NCI-H1436 treated with DMSO at 0.1 percent for 48 hours (cell line): ENCODE measurements at places on chromosomes 4 and X.

DNA sequence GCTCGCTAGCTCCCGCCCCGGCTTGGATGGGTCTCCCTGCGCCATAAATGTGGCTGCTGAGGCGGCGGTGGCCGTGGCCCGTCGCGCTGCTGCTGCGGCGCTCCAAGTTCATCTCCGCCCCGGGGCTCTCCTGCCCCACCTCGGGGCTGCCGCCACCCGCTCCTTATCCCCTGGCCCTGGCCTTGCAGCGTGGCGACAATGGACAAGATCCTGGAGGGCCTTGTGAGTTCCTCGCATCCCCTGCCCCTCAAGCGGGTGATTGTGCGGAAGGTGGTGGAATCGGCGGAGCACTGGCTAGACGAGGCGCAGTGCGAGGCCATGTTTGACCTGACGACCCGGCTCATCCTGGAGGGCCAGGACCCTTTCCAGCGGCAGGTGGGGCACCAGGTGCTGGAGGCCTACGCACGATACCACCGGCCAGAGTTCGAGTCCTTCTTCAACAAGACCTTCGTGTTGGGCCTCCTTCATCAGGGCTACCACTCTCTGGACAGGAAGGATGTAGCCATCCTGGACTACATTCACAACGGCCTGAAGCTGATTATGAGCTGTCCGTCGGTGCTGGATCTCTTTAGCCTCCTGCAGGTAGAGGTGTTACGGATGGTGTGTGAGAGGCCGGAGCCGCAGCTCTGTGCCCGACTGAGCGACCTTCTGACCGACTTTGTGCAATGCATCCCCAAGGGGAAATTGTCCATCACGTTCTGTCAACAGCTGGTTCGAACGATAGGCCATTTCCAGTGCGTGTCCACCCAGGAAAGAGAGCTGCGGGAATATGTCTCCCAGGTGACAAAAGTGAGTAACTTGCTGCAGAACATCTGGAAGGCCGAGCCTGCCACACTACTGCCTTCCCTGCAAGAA is 763 bp downstream of the USP38 start:
- DNase-seq: no peak

DNA sequence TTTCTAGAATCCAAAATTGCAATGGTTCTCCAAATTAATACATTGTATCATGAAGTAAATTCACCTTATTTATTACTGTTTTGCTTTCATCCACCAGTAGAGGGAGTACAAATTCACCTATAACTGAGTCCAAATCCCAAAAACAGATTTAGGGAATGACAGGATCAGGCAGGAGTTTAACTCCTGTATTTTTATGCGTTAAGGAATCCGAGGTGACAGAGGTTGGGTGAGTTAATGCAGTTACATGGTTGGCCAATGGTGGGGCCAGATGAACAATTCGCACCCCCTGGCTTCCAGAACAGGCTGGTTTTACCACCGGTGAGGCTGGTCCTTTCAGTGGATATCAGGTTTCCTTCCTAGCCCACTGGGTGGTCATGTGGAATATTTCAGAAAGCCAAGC is 82.4 kb downstream of the MTNR1A start:
- no peak for DNase-seq

DNA sequence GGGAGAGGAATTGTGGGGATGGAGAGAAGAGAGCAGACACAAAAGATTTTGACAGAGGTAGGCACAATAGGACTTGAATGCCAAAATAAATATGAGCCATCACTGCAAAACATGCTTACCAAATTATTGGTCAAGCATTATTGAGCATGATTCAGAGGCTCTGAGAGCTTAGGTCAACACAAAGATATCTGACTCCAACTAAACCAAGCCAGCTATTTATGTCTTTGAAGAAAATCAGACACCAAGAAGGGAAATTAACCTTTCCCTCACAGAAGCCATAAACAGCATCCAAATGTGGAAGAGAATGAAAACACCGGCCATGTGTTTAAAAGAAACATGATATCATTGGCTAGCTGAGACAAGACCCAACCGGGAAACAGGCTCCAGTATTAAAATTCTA is 323.2 kb downstream of the RAB28 start:
- no peak for DNase-seq

GRCh38 chrX:95835223-95835622 is 849.4 kb upstream of the DIAPH2 start:
- DNase-seq: no peak

GRCh38 chrX:40780082-40780481 is 44.7 kb upstream of the MED14 start:
- no peak for DNase-seq

GRCh38 chrX:85084770-85085393 is 81.2 kb downstream of the APOOL start:
- DNase-seq: no peak

GRCh38 chrX:12798601-12799000 is 7.4 kb downstream of the PRPS2 start:
- no peak for DNase-seq

DNA sequence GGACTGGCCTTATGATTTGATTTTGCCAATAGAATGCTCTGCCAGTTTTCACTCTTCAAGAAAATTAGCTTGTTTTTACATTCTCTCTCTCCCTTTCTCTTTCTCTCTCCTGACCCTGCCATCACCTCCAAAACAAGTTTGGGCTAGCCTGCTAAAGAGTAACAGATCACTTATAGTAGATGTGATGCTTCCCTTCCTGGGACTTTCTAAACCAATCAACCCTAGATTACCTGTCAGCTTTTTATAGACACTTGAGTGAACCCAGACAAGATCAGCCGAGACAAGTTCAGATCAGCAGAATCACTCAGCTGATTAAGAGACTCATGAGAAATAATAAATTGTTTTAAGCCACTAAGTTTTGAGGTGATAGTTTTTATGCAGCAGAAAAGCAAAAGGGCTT is 521.2 kb downstream of the ANKRD50 start:
- no peak for DNase-seq

DNA sequence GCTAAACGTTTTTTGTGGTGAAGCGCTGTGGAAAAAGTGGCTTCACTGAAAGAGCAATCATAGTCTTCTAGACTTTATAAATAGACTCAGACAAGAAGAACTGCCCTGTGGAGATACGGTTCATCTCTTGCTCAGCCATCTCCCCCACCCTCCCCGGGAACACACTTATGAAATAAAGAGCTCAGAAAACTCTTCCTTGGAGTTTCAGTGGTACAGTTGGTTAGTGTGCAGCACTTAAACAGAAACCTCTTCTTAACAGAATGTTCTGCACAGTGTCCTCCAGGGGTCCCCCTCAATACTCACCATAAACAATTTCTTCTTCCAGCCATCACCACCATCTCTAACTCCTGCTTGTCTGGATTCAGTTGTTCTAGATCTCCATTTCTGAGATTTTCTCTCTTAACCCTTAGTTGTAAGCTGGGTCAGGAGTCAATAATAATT is 313.0 kb downstream of the ARHGAP10 start:
- DNase-seq: no peak

- no peak for DNase-seq
Measured at GRCh38 chr4:122636697-122637096, 15.8 kb upstream of the IL21 start.

GRCh38 chr4:118869808-118870342 is 18.8 kb upstream of the SYNPO2 start:
- no peak for DNase-seq

GRCh38 chr4:95472534-95472933 is 76.2 kb downstream of the UNC5C start:
- DNase-seq: no peak

DNA sequence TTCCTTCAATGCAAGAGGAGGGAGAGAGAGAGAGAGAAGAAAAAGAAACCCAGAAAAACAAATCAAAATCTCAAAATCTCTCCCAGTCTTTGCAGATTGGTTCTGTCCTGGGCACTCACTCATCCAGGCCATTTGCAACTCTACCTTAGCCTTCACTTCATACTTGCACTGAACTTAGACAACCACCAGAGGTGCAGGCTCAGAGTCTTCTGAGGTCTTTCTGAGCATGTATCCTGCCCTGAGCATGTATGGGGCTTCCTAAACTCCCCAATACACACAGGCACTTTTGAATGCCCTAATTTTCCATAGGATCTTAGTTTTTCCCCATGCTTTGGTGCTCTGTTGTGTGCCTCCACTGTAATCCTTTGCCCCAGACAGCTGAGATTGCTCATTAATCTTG is 2.9 kb downstream of the CFI start:
- no peak for DNase-seq

GRCh38 chrX:39576041-39576872 is 521.5 kb downstream of the BCOR start:
- DNase-seq: no peak

DNA sequence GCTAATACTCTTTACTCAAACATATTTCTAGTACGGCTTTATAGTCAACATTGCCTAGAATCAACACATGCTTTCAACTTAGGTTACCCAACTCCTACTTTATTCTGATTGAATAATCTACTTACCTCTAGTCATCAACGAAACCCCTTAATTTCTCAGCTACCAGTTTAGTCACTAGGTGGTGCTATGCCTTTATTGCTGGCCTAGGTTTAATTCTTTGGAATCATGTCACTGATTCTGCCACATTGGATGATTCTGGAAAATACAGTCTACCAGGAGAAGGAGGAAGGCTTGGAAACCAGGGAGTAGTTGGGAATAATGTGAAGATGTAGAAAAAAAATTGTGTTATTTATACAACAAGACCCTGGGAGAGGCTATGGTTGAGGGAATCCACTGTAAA is 167.7 kb downstream of the DCAF12L2 start:
- DNase-seq: no peak

DNA sequence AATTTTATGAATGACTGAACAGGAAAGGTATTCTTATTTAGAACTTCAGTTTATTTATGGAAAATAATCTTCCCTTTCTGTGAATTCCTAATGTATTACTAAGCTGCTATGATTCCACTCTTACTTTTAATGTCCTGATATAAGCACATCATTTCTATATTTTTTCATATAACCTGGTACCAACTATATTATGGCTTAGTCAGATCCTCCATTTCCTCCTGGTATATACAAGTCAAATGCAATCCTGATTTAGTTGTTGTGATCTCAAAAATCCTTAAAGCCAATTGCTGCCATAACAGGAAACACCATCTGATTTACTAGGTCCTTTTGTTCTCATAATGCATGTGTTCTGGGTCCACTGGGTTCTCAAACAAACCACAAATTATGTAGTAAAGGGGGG is 26.8 kb downstream of the TRMT2B start:
- no peak for DNase-seq

DNA sequence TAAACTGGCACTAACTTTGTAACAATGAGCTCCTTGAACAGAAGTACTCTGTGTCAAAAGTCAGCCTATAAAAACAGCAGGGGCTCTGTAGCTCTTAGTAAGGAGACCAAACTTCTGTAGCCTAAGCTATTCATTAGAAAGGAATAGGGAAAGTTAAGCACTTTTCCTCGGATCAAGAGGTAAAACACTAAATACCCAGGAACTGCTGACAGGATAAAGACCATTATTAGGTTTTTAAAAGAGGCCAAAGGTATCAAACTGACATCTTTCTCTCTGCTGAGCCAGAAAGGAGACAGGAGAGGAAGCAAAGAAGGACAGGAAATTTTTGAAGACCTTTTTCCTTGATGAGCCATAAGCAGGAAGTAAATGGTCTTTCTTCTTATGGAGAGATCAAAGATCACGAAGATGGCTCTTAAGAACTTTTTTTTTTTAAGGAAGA is 31.9 kb downstream of the ANAPC10 start:
- DNase-seq: no peak

- no peak for DNase-seq
Measured at GRCh38 chr4:140930557-140930956, 174.4 kb upstream of the TBC1D9 start.
